ENCODE measurements at places on chromosomes 16 and 17. TPM values are rescaled to one million over a fixed set of nuclear protein-coding genes. Genes with fewer than 3 reads are reported as not detected.

The SP6 gene
- 0.16 TPM for total RNA-seq

The KRT17 gene
- total RNA-seq = not detected

The ASPA gene
- total RNA-seq = 3.4 TPM

The AANAT gene
- not detected for total RNA-seq

The EXOSC6 gene
- total RNA-seq = 18.6 TPM

Measured in subcutaneous adipose tissue (tissue), 4 donors.